ENCODE measurements at places on chromosomes 1 and 21.

DNA sequence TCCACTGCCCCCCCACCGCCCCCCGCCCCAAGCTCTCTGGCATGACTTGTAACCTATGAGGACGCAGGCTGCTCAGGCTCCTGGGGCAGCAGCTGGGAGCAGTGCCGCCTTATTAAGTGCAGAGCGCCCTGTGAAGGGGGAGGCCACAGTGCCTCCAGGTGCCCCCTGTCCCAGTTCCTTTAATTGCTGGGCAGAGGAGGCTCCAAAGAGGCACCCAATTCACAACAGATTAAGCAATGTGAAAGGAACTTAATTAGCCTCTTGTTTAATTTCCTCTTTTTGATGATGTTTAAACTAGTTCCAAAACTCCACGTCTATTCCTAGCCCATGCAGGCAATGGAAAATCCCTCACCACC is 3.0 kb downstream of the RXFP4 start:
- no peak for DNase-seq

DNA sequence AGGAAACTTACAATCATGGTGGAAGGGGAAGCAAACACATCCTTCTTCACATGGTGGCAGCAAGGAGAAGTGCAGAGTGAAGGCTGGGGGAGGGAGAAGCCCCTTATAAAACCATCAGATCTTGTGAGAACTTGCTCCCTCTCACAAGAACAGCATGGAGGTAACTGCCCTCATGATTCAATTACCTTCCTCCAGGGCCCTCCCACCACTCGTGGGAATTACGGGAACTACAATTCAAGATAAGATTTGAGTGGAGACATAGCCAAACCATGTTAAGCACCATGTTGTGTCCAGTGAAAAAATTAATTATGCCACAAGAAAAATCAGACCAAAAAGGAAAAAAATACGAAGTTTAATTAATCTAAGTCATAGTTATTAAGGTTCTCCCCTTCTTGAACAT is 109.5 kb downstream of the CLDN17 start:
- no peak for DNase-seq

GRCh38 chr1:14881775-14882672 is 271.5 kb upstream of the TMEM51 start:
- DNase-seq, result no peak

DNA sequence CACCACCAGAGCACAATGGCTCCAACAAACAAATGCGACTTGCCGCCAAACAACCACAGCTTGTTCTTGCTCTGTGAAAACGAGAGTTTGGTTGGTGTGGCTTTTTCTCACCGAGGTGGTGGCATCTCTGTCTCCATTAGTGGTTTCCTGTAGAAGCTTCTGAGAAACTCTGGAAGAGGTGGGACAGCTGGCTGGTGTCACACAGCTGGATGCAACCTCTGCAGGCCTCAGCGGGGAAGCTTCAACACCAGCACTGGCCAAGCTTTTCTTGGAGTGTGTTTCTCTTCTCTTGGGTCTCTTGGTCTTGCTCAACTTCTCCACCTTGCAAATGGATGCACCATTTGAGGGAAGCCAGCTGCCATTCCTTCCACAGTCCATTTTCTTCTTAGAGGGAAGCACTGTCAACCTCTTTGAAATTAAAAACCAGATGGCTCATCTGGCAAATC is 124.8 kb downstream of the KCNN3 start:
- DNase-seq, result no peak

- no peak for DNase-seq
Observed at GRCh38 chr1:20787840-20788795, 1.0 kb upstream of the HP1BP3 start.

DNA sequence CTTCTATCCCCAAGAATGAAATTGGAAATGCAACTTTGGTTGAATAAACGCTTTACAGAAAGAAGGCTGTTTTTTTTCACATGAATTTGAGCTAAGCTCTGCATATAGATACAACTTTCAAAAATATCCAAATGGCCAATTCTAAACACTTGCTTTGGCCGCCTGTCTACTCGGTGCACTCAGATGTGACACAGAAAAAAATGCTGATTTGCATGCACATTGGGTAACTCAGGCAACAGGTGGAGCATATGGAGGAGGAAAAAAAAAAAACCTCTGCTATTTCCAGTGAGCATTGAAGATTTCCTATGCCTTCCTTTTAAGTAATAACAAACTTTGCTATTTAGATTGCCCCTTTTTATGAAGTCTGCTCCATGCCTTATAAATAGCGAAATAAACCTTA is 262.5 kb downstream of the GRIK1 start:
- no peak for DNase-seq

DNA sequence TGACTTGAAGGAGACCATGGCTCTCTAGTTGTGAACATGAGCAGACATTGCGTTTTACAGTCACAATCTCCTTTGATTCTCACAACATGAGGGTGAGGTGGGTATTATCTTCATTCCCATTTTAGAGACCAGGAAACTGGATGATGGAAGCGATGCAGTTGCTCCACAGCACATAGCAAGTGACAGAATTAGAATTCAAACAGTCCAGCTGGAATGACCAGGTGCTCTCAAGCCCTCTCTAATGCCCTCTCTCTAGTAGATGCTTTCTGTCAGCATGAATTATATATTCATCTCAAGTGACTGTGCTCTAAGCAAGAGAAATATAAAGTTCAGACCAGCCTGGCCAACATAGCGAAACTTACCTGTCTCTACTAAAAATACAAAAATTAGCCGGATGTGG is 9.8 kb upstream of the KIF1B start:
- no peak for DNase-seq

- no peak for DNase-seq
Observed at GRCh38 chr21:35119501-35120047, 70.5 kb upstream of the RUNX1 start.

DNA sequence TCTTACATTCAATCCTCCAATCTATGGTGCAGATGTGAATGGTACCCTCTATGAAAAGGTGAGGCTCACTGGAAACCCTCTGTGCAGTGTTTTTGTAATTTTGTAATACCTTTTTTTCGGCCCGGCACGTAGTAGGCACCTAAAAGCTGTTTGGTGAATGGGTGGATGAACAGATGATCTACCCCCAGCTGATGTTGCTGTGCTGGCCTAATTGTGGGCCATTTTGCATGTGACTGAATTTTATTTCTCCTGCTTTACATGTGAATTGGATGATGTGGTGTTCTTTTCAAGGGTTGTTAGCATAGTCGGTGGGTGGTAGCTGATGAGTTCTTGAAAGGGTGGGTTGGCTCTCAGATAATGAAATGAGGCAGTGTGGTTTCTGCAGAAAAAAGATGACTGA is 10.4 kb downstream of the KDM4A start:
- no peak for DNase-seq

- DNase-seq, result no peak
Observed at GRCh38 chr1:14027099-14027498, 327.1 kb downstream of the PRDM2 start.

Measured in NCI-H1436 treated with DMSO at 0.1 percent for 48 hours (cell line).